Activated CD4-positive, CD25-positive, alpha-beta regulatory T cell (primary cell): ENCODE measurements at places on chromosomes 5 and 9.

GRCh38 chr9:137383784-137384756 lies 38.9 kb downstream of the EXD3 start:
- no peak for DNase-seq

GRCh38 chr5:60295423-60295822 lies 401.9 kb upstream of the PDE4D start:
- no peak for DNase-seq

- DNase-seq, result no peak
Measured at GRCh38 chr5:24391816-24392215, 253.0 kb downstream of the CDH10 start.

GRCh38 chr5:1778138-1779020 lies 21.3 kb downstream of the MRPL36 start:
- DNase-seq, result no peak

DNA sequence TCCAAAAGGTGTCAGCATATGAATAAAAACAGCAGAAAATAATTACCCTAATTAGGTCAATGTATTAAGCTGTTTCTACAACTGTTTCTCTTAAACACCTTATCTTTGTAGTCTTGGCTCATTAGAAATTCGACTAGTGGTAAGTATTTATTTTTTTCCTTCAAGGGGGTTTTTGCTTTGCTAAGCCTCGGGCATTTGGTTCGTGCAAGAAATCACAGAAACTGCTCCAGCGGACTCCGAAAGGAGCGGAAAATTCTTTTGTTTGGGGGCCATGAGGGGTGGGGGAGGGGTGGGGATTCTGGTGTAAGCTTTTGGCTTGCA lies 757 bp downstream of the ZBED3 start:
- no peak for DNase-seq

- DNase-seq, result no peak
Measured at GRCh38 chr5:88660264-88660946, 222.6 kb downstream of the MEF2C start.

- DNase-seq, result no peak
Measured at GRCh38 chr5:74148321-74148720, 492.2 kb downstream of the ENC1 start.

GRCh38 chr5:83751201-83751600 lies 30.5 kb upstream of the HAPLN1 start:
- DNase-seq, result no peak

DNA sequence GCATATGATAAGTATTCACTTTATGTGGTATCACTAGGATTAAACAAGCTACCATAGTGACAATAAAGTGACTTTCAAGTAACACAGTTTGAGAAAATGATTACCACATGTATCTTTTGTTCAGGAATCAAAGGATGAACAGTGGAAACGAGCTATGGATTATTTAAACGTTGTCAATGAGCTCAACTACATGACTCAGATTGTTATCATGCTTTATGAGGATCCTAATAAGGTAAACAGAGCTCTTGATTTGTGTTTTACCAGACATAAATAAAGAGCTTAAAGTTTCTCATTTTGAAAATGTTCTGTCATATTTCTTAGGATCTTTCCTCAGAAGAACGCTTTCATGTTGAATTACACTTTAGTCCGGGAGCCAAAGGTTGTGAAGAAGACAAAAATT lies 57.4 kb downstream of the PPIP5K2 start:
- no peak for DNase-seq

- DNase-seq, result no peak
Measured at GRCh38 chr9:76759732-76760131, 4.5 kb upstream of the PCA3 start.
